ENCODE measurements at places on chromosomes 1 and 21.

- no peak for DNase-seq
Observed at GRCh38 chr1:28112388-28113241, 24.2 kb upstream of the EYA3 start.

DNA sequence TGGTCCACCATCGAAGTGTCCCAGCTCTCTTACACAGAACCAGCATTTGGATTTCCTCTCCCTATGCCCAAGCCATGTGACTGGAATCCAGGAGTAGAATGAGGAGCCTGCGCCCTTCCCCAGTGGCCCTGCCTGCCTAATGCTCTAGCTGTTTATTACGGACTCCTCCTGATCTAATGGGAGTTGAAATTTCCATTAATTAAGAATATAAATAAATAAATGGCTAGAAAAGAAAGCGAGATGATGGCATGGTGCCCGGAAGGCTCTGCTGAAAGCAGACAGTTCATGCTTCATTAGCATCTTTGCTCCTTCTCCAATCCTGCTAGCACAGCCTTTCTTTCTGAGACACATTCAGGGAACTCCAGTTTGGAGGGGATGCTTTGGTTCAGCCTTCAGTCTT, 216.2 kb downstream of the SEC16B start:
- DNase-seq, result no peak

DNA sequence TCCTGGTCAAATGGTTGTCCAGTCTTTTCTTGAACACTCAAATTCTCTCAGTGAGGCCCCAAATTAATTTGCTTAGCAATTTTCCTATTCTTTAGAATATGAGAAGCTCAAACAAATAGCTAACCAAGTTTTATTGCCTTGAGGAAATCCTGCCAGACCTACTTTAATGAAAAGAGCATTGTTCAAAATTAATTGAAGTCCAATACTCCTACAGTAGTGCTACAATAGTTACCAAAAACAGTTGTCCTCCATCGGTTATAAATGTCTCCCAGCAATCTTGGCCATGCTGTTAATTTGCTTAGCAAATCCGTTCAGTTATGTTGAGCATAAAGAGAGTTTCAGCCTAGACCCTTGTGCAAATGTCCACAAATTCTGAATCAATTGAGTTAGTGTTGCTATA, 112.9 kb downstream of the MAB21L3 start:
- DNase-seq, result no peak

DNA sequence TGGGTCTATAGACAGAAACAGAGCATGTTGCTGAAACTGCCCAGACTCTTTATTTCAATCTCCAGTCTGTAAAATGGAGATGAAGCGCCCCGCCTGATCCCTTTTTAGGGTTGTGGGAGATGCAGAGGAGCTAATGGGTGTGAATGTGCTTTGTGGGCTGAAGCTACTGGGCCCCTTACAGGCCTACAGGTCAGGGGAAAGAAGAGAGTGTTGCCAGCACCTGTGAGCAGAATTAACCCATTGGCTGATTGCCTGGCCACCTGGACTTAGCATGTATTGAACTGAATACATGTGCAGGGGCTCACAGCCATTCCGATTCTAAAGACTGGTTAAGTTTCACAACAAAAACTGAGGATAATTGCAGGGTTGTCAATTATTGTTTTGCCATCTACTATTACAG, 13.9 kb upstream of the ATF3 start:
- no peak for DNase-seq

DNA sequence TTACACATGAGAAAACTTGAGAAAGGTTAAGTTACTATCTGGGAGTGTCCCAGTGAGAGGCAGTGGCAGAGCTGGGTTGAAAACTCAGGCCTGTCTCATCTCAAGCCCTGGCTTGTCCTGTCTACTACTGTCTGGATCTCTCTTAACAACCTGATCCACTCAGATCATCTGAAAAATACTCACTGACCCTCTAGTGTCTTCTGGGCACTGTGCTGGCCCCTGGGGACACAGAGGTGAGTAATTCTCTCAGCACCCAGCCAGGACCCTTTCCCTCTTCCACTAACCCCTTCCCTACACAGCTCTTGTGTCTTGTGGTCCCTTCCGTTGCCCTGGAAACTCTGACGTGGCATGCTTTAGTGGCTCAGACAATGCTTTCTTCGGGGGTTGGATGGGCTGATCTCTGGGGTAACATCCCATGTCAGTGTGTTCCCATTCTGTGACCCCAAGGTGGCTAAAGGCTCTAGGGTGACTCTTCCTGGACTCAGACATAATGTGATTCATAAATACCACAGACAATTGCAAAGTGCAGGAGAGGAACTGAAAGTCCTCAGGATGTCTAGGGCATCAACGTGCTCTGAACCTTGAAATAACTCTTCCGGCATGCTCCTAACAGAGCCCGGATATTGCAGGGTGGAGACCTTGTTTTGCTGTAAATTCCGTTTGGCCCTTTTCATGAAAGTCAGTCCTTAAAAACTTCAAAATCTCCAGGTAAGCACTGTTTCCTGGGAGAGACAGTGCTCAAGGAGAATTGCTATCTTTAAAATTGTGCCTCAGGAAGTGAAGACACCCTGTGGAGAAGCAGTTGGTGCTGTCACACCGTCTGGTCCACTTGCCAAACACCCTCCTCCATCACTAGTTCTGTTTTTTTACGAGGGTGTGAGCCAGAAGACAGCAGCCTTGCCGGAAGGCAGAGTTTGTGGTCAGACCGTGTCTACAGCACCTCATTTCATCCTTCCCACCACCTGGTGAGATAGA, 4.0 kb downstream of the SHISAL2A start:
- DNase-seq, result peak; percentile 25

DNA sequence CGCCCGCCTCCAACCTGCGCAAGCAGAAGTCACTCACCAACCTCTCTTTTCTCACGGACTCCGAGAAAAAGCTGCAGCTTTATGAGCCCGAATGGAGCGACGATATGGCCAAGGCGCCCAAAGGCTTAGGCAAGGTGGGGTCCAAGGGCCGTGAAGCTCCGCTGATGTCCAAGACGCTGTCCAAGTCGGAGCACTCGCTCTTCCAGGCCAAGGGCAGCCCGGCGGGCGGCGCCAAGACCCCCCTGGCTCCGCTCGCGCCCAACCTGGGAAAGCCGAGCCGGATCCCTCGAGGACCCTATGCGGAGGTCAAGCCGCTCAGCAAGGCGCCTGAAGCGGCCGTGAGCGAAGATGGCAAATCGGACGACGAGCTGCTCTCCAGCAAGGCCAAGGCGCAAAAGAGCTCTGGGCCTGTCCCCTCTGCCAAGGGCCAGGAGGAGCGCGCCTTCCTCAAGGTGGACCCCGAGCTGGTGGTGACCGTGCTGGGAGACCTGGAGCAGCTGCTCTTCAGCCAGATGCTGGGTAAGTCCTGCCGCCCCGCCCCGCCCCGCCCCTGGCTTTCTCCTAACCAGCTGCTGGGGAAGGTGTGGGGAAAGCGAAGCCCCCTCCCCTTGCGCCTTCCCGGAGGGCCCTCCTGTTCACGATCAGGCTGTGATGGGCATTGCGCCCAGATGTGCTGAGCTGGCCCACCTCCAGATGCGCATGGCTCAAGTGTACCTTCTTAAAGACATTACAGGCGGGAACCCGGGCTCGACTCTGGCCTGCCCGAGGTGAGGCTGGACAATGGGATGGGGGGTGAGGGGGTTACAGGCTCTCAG, 110.2 kb downstream of the NAV1 start:
- DNase-seq, result no peak

- DNase-seq, result peak; percentile 46
Observed at GRCh38 chr1:24643363-24644099, 429 bp downstream of the SRRM1 start.

- DNase-seq, result no peak
Observed at GRCh38 chr21:44866780-44867179, 6.7 kb downstream of the PTTG1IP start.

DNA sequence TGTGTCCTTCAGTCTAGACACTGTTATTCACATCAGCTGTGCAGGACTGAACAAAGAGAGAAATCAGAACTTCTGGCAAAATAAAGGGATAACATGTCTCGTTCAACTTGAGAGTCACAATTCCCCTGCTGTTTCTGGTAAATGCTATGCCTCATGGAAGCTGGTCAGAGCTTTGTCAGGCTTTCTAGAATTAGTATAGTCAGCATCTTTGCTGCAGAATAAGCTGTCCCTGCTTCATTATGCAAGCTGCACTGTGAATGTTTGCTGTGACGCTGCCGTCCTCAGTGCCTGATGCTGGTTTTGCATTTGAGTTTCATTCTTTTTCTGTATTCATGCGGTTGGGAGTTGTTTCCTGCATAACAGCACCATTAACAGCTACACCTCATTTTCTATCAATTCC, 96.4 kb upstream of the KCNJ6 start:
- DNase-seq, result no peak

DNA sequence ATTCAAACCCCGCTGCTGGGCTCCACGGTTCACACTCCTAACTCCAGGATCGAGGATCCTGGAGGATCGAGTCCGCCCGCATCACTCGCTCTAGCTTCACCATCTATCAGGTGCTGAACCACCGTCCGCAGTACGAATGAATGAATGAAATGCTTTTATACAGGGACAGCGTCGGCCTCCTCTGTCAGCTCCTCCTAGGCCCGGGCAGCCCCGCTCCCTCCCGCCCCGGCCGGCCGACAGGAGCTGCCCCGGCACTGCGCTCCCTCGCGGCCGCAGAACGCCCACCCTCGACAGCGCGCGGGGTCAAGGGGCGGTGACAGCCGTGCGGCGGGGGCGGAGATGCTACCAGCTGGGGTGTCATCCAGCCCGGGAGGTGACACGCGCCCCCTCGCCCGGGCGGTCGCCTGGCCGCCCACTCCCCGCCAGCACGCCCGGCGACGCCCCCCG, 520 bp downstream of the ZBTB17 start:
- no peak for DNase-seq

DNA sequence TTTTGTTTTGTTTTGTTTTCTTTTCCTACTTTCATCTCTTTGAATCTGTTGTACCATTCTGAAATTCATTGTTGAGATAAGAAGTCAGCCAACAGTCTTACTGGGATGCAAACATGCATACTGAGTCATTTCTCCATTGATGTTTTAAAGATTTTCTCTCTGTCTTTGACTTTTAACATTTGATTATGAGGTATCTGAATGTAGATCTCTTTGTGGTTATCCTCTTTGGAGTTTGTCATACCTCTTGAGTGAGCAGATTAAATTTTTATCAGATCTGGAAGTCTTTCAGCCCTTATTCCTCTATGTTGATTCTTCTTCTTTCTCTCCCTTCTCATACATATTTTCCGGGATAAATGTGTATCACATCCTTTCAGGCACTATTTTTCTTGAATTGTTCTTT, 406.9 kb upstream of the NCAM2 start:
- no peak for DNase-seq

DNA sequence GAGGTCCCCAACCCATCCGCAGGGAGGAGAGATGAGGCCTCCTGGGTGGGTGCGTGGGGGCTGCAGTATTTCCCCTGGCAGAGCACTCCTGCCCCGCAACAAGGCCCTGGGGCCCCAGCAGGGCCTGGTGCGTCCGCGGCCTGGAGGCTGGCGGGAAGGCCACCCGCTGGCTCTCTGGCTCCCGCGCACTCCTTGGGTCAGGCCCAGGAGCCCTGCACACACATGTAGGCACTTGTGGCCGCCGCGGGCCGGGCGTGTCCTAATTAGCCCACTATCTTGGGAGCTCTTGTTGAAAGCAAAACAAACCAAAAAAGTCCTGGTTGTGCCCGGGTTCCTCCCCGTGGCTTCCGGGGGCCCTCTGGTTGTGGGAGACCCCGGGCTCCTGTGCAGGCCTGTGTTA, 49.7 kb upstream of the CCDC27 start:
- no peak for DNase-seq

GRCh38 chr1:43731867-43732531, 24.7 kb downstream of the ST3GAL3 start:
- no peak for DNase-seq

GRCh38 chr1:235024711-235025421, 103.8 kb downstream of the TOMM20 start:
- DNase-seq, result no peak

DNA sequence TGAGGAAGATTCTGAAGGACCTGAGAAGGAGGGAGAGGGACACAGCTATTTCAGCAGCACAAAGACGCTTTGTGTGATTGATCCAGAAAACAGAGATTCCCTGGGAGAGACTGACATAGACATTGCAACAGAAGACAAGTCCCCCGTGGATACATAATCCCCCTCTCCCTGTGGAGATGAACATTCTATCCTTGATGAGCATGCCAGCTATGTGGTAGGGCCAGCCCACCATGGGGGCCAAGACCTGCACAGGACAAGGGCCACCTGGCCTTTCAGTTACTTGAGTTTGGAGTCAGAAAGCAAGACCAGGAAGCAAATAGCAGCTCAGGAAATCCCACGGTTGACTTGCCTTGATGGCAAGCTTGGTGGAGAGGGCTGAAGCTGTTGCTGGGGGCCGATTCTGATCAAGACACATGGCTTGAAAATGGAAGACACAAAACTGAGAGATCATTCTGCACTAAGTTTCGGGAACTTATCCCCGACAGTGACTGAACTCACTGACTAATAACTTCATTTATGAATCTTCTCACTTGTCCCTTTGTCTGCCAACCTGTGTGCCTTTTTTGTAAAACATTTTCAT, 161.3 kb upstream of the SGIP1 start:
- no peak for DNase-seq

- DNase-seq, result no peak
Observed at GRCh38 chr1:227729881-227730629, 5.0 kb downstream of the JMJD4 start.

DNA sequence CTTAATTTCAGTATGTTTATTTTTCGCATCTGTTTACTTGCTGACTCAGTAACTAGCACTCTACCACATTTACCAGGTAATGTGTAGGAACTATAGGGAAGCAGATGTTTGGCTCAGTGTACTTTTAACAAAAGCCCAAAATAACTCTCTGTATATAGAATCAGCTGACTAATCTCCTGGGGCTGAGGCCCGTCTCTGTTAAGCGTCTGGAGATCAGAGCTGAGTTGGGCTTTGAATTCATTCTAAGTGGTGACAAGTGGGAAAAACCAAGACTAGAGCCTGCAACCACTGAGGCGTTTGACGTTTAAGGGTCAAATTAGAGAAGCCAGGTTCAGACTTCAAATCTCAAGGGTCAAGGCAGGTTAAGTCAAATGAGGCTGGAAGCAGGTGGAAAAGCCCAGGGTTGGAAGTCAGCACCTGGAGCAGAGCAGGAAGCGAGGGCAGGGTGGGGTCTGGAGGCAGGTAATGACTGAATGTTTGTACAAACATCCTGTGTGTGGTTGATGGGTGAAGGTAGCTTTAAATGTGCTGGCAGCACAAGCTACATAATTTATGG, 56.8 kb upstream of the LYST start:
- DNase-seq, result no peak

DNA sequence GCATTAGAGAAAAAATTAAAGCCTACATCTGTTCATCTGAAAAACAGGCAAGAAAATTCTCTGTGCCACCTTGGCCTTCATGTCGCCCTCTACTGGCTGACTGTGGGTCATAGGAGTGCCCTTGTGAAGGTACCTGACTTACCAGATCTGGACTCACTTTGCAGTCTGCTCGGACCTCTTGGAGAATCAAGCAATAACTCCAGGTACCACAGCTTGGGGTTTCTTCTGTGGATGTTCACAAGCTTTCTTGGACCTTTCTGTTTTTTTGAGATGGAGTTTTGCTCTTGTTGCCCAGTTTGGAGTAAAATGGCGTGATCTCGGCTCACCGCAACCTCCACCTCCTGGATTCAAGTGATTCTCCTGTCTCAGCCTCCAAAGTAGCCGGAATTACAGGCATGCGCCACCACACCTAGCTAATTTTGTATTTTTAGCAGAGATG, 2.4 kb upstream of the PRAMEF18 start:
- no peak for DNase-seq

- no peak for DNase-seq
Observed at GRCh38 chr1:20361805-20362381, 71.2 kb downstream of the VWA5B1 start.
